ENCODE measurements at places on chromosomes 5 and 9.

DNA sequence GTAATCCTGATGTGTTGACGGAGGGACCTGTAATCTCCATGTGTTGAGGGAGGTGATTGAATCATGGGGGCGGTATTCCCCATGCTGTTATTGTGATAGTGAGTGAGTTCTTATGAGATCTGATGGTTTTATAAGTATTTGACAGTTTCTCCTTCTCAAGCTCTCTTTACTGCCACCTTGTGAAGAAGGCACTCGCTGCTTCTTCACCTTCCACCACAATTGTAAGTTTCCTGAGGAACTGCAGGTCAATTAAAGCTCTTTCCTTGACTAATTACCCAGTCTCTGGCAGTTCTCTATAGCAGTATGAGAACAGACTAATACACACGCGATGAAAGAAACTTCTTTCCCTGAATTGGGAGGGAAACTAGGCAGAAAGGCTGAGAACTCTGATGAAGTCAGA, 141.1 kb upstream of the RAD23B start:
- DNase-seq = peak; percentile 29

GRCh38 chr9:19473605-19474004, 64.8 kb downstream of the ACER2 start:
- no peak for DNase-seq

- peak; percentile 91 for DNase-seq
These were observed 361.3 kb downstream of the PTPRD start for GRCh38 chr9:10251490-10251889.

DNA sequence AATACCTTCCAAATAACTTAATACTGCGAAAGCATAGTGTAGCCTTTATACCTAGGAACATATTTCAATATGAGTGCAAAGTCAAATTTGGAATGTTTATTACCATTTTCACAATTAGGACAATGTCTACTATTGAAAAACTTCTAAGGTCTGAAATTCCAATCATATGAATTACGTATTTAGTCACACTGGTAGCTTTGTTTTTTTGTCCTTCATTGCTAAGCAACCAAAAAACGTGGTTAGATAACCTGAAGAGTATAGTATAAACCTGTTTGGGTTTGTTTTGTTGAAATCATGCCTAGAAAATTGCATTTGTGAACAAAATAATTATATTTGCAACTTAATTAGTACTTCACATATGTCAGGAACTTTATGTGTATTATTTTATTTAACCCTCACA, 134.2 kb downstream of the FBXO4 start:
- DNase-seq = peak; percentile 56

DNA sequence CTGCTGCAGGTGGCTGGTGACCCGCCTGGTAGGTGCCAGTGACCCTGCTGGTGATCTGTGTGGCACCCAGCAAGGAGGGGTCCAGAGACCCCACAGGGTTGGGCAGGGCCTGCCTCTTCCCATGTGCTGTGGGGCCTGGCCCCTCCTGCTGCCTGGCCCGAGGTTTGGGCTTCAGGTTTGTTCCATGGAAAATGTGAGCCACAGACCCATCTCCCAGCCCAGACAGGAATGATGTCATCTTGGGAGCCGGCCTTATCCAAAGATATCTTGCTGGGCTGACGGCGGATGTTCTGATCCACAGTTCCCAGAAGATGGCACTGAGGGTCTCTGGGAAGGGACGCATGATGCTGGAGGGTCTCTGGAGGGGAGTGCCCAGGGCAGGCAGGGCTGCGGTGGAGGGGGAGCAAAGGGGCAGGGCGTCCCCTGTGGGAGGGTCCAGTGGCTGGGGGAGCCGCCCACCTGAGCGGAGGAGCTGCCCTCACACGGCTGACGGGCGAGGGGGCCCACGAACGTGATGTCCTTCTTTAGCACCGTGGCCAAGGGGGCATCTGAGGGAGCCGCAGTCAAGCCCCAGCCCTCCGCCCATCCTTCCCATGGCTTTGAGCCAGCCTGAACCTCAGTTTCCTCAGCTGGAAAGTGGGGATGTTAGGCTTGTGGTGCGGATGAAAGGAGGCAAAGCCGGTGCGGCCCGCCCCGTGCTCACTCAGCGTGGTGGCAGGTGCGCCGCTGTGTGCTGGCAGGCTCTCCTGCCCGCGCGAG, 68.1 kb downstream of the COL5A1 start:
- DNase-seq = no peak

- no peak for DNase-seq
These were observed 182.9 kb downstream of the CCDC192 start for GRCh38 chr5:127886081-127886480.

GRCh38 chr9:77507212-77507961, 140.7 kb downstream of the GNA14 start:
- DNase-seq = no peak

DNA sequence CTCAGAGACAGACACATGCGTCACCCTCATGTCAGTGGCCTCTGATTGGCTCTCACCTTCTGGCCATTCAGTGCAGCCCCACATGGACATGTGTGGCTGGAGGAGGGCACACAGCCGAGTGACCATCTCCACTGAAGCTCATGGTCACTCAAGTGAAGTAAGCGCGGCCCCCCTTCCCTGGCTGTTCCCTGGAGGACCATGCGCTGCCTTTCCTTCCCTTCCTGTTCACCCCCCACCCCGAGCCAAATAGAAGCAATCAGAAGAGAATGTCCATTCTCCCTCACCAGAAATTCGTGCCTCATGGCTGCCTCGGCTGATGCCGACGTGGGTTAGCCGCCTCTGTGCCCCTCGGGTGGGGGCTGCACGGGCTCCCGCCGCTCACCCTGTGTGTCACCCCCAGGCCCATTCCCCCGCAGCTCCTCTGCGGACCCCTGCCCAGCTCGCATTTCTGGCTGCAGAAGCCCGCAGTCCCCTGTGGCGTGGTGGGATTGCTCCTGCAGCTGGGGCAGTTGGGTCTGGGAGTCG, 12.5 kb upstream of the COL5A1 start:
- no peak for DNase-seq

DNA sequence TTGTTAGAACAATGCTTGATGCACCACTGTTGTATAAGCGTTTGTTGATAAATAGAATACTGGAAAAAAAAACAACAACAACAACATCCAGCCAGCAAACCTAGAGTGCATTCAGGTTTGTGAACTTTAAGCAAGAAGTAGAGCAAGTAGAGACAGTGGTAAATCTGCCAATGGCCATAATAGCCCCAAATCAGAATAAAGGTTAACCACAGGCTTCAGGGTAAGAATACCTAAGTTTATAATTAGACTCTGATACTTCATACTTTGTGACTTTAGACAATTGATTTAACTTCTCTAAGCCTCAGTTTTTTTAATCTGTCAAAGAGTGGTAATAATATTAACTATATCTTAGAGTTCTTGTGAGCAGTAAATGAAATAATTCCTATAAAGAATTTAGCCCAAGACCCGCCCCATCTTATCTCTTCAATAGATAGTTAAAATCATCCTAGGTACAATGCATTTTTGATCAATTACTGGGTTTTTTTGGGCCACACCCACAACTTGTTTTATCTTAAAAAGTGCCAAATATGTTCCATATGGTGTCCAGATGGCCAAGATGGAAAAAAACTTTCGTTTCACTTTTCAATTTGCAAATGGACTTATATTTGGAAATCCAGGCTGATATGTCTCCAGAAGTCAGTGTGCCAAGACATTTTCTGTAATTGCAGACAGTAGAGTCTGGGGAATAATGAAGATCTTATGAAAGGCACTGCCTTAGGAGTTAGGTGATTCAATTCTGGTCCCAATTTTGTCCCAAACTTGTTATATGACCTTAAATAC, 24.5 kb upstream of the DPYSL3 start:
- no peak for DNase-seq

Data from epithelial cell of esophagus (primary cell).